Head of caudate nucleus (tissue), 42 donors: ENCODE measurements at places on chromosomes 5 and 9.
A peak's percentile ranks its signal among the peaks of the same experiment; 100 is the strongest.

GRCh38 chr5:138160706-138161105 lies 17.7 kb downstream of the BRD8 start:
- no peak for DNase-seq

DNA sequence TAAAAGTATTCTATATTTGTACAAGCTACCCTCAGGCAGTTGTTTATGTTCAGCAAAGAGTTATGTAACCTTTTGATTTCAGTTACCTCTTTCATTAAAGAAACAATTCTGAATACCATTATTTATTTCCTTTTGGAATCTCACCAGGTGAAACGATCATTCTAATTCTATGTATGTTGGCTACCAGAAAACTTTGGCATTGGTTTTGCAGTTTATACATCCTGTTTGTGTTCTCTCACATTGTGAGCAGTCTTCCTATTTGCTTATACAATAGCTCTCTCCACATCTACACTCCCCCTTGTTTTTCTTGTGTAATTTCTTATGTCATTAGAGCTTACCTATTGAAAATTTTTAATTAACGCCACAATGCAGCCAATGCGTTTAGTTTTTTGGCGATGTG lies 276.0 kb upstream of the MPDZ start:
- DNase-seq: no peak

DNA sequence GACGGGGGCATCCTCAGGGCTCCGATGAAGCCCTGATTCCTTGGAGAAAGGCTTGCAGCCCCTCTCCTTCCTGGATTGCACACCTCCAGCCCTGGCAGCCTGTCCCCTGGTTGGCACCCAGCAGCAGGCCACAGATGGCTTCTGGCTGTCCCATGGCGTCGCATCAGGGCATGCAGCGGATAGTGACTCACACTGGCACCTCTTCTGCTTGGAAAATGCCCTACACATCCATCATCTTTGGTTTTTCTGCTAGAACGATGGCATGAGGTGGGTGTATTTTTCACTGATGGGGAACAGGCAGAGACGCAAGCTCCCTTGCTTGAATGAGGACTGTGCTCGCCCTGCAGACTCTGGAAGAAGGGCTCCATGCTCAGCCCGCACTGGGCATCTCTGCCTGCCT lies 23.2 kb upstream of the IER5L start:
- peak; percentile 17 for DNase-seq

DNA sequence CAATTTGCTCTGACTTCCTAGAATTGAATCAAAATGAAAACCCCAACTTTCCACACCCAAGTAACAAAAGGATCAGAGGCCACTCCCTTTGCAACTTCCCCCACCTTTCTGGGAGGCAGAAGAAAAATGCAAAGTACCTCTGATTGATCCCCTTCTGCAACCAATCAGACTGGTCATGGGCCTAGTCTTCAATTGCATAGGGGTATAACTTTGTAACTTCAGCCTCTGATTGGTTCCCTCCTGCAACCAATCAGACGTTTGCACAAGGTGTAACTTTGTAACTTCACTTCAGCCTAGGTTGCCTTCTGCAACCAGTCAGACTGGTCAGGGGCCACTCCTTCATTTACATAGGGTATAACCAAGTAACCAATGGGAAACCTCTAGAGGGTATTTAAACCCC lies 38.3 kb upstream of the CNOT6 start:
- no peak for DNase-seq

- DNase-seq: no peak
Measured at GRCh38 chr9:38394416-38394815, 1.9 kb downstream of the ALDH1B1 start.

GRCh38 chr5:180787711-180788431 lies 14.7 kb downstream of the MGAT1 start:
- no peak for DNase-seq

GRCh38 chr9:18756712-18757125 lies 276.3 kb downstream of the SAXO1 start:
- DNase-seq: no peak

DNA sequence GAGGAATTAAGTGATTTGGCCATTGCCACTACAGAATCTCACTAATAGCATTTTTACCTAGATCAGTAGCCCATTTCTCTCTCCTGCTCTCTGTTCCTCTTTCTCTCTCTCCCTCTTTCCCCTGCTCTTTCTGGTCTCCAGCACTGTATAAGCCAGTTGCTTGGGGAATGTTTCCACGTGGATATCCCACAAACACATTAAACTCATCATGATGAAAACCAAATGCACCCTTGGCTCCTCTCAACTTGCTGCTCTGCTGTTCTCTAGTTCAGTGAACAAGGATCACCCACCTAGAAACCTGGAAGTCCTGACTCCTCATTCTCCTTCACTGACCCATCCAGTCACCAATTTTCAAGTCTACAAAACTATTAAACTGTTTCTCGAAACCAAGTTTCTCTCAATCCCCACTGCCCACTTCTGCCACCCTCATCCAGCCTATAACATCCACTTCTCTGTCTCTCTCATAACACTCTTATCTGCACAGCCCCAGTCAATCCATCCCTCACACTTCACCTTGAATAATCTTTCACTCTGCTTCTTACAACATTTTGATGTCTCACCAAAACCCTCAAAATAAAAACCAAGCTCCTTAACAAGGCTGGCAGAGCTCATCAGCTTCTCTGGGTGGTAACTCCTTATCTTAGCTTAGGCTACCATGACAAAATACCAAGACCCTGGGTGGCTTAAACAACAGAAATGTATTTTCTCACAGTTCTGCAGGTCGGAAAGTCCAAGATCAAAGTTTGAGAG lies 79.3 kb downstream of the ARL15 start:
- no peak for DNase-seq

DNA sequence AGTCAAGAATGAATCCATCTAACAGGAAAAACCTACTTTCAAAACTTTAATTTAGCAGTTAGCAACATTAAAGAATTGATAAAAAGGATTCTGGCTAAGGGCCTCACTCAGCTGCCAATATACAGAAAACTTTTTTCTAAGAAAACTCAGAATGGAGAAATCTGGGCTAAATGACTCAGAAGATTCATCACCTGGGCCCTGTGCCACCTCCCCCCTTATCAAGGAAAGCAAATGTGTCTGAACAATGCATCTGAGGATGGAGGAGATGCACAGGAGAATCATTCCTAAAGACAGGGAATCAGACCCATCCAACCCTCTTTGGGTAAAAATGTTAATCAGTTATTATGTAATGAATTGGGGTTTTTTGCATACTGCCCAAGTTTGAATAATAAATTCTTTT lies 592.0 kb upstream of the DMAC1 start:
- no peak for DNase-seq

DNA sequence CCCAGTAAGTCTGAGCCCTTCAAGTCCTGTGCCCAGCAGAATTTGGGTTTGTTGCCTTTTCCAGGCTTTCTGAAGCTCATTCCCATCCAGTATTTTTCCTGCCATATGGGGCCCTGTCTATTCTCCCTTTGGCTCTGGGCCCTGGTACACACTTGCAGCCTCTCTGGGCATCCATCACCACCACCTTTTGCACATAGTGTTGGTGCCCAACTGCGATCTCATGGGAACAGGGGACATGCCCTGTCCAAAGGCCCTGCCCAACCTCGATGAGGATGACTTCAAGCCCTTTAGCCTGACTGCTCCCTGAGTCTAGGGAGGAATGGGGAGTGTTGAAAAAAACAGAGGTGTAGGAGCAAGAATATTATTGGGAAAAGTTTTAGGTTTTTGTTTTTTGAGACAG lies 11.5 kb downstream of the RGS3 start:
- DNase-seq: no peak

DNA sequence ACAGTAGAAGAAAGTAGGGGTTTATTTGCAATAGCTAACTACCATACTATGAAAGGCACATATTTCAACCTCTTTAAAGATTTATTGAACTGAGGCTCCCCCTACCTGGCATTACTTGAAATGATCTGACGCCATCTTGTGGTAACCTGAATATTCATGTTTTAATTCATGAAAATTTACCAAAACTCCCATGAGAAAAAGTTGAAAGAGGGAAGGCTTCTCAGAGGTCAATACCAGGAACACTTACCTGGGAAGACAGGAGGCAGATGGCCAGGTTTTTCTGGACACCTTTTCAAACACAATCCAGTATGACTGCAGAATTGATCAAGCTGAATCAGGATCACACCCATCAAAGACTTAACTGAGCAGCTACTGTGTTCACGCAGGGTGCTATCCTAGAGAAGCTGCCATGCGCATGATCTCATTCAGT lies 9.4 kb downstream of the PRELID2 start:
- DNase-seq: no peak

DNA sequence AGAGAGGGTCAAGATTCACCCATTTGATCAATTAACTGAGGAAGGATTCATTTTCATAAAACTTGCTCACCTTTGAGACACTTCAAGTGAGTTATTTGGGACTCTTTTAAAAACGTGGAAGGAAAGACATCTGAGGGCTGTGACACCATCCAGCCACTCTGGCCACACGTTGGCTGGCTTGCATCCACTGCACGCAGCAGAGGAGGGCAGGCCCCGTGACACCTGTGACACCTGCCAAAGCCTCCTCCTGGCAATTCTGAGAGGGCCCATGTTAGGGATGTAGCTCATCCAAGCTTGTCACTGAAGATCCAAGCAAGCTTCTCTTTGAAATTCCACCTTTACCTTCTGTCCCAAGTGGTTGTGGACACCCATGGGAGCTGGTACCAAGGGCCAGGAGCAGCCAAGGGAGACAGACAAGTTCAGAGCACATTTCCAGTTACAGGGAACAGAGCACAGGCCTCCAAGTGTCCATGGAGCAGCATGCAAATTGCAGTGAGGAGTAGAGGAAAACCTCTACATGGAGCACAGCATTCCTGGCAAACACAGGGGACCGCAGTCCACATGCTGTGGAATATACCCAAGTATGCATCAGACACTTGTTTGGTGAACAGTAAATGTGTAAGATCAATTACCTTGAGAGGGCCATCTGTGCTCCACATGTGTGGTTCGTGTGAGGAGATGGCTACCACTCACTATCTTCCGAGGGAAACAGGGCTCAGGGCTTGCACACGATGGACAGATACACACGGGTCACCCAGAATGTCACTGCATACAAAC lies 4.8 kb downstream of the PRSS3 start:
- no peak for DNase-seq

DNA sequence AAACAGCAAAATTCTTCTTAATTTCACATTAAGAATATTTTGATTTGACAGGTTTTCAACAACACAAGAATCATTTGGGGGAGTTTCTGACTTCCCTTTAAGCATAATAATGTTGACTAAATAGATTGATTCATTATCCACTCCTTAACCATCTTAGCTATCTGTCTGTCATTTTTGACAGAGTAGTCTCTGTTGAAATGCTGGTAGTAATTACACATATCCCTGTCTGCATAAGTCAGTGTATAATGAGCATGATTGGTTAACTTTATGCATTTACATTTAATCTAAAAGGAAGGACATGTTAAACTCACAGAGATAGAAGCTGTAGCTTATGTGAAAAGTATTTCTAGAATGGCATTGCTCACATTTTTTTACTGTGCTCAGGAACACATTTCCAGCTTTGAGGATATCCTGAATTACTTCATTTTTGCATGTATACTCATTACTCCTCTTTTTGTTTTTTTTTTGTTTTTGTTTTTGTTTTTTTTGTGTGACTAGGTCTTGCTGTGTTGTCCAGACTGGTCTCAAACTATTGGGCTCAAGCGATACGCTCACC lies 385.9 kb downstream of the KDM4C start:
- DNase-seq: no peak

GRCh38 chr9:115691693-115692092 lies 461.9 kb upstream of the PAPPA start:
- DNase-seq: no peak

- no peak for DNase-seq
Measured at GRCh38 chr5:157963761-157964160, 104.8 kb upstream of the CLINT1 start.
